Sigmoid colon (tissue), 7 donors: ENCODE measurements at places on chromosomes 7 and 10. TPM values are rescaled to one million over a fixed set of nuclear protein-coding genes. Genes with fewer than 3 reads are reported as not detected.

GRCh38 chr7:149776848-149777407 lies 3.5 kb upstream of the ZNF467 start:
- no peaks in the 10 kb centered on the region for H3K27me3 ChIP-seq
- H3K4me1 ChIP-seq = peaks cover 4% of the 10 kb centered on the region
- DNase-seq = no peak
- H3K36me3 ChIP-seq = no peaks in the 10 kb centered on the region
- H3K4me3 ChIP-seq = no peak overlapping the region

Gene PNLIPRP1
- 3.6 TPM for polyA plus RNA-seq

GRCh38 chr10:114087655-114088054 lies 44.0 kb downstream of the ADRB1 start:
- no peak overlapping the region for H3K27ac ChIP-seq
- H3K36me3 ChIP-seq = no peaks in the 10 kb centered on the region
- H3K4me1 ChIP-seq = no peaks in the 10 kb centered on the region
- no peak overlapping the region for H3K4me3 ChIP-seq
- DNase-seq = no peak

- no peak overlapping the region for H3K27ac ChIP-seq
- H3K4me3 ChIP-seq = no peak overlapping the region
- no peak for DNase-seq
- no peaks in the 10 kb centered on the region for H3K4me1 ChIP-seq
Observed at GRCh38 chr10:44339218-44339617, 45.7 kb downstream of the CXCL12 start.

Gene OPN1SW
- polyA plus RNA-seq = not detected

- H3K36me3 ChIP-seq = no peaks in the 10 kb centered on the region
- no peaks in the 10 kb centered on the region for H3K4me1 ChIP-seq
- DNase-seq = no peak
- H3K27me3 ChIP-seq = no peaks in the 10 kb centered on the region
- no peak overlapping the region for H3K27ac ChIP-seq
Observed at GRCh38 chr7:8988267-8988666, 554.9 kb downstream of the NXPH1 start.

- no peaks in the 10 kb centered on the region for H3K27me3 ChIP-seq
- H3K4me1 ChIP-seq = no peaks in the 10 kb centered on the region
- peak overlapping the region; percentile 72 for H3K27ac ChIP-seq
- H3K4me3 ChIP-seq = peak overlapping the region; percentile 51
Observed at GRCh38 chr7:105690325-105690945, 109.1 kb upstream of the EFCAB10 start.

Gene CDH23
- polyA plus RNA-seq = 1.8 TPM

Gene CRPPA
- polyA plus RNA-seq = 1.2 TPM

DNA sequence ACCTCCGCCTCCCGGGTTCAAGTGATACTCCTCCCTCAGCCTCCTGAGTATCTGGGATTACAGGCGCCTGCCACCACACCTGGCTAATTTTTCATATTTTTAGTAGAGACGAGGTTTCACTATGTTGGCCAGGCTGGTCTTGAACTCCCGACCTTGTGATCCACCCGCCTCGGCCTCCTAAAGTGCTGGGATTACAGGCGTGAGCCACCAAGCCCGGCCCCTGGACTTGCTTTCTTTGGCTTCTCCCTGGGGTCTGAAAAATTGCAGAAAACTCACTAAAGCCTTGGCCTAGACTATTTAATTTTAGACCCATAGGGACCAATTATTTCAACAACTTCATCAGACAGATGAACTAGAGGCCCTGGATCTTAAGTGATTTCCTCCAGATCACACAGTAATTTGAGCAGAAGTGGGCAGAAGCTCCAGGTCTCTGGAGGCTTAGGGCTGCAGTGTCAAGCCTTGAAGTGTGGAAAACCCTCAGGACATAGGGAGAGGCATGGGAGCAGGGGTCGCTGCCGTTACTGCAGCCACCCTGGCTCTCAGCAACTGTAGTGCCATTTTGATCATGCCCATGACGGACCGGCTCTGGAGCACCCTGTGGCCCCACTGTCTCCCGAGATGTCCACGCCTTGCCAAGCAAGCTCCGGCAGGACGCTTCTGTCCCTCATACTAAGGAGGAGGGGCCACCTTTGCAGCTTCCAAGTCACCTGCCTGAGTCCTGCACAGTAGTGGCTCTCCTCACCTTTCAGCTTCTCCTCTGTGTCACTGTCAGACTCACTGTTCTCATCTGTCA lies 72.4 kb downstream of the DENND2A start:
- peak overlapping the region; percentile 76 for H3K27ac ChIP-seq
- H3K36me3 ChIP-seq = peaks cover 5% of the 10 kb centered on the region
- DNase-seq = no peak
- no peak overlapping the region for H3K4me3 ChIP-seq
- peaks cover 18% of the 10 kb centered on the region for H3K4me1 ChIP-seq

DNA sequence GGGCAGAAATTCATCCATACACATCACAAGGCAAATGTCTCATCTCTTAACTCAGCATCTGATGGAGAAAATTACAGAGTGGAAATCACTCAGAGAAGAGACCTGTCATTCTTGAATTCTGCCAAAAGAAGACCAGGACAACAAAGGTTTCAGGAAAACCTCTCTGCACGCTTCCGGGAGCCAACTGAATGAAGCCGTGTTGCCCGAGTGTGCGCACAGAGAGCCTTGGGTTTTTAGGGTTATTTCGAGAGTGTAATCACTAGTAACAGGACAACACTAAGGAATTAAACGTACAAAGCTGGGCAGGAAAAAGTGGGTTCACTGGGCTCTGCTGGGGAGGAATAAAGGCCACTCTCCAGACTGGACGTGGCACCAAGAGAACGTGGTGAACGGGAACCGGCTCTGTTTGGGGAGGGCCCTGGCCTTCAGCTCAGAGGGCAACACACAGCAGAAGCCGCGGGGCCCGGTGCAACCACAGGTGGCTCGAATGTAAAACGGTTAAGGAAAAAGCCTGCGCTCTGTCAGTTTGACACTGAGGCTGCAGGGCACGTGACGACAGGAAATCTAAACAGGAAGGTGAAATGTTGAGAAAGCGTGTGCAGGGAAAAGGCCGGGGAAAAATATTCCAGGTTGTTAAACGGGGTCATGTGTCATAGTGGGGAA lies 331.5 kb downstream of the DNAJB6 start:
- no peaks in the 10 kb centered on the region for H3K27me3 ChIP-seq
- peaks cover 3% of the 10 kb centered on the region for H3K4me1 ChIP-seq
- no peak overlapping the region for H3K27ac ChIP-seq
- H3K4me3 ChIP-seq = no peak overlapping the region

- no peaks in the 10 kb centered on the region for H3K4me1 ChIP-seq
- H3K36me3 ChIP-seq = peaks cover 8% of the 10 kb centered on the region
- DNase-seq = no peak
- no peak overlapping the region for H3K4me3 ChIP-seq
- H3K27ac ChIP-seq = no peak overlapping the region
Observed at GRCh38 chr7:2151801-2152612, 80.7 kb downstream of the MAD1L1 start.

- H3K27ac ChIP-seq = no peak overlapping the region
- no peak overlapping the region for H3K4me3 ChIP-seq
- H3K36me3 ChIP-seq = no peaks in the 10 kb centered on the region
- H3K4me1 ChIP-seq = no peaks in the 10 kb centered on the region
Observed at GRCh38 chr7:133739817-133740216, 387.3 kb upstream of the LRGUK start.

GRCh38 chr10:69634759-69635425 lies 4.8 kb downstream of the FAM241B start:
- H3K4me3 ChIP-seq = no peak overlapping the region
- no peak overlapping the region for H3K27ac ChIP-seq

Gene WNT2
- polyA plus RNA-seq = not detected

Gene NME8
- polyA plus RNA-seq = not detected

Gene LRRC4
- 0.60 TPM for polyA plus RNA-seq

Gene MRC1
- 8.8 TPM for polyA plus RNA-seq

Gene ITIH5
- 1.6 TPM for polyA plus RNA-seq

DNA sequence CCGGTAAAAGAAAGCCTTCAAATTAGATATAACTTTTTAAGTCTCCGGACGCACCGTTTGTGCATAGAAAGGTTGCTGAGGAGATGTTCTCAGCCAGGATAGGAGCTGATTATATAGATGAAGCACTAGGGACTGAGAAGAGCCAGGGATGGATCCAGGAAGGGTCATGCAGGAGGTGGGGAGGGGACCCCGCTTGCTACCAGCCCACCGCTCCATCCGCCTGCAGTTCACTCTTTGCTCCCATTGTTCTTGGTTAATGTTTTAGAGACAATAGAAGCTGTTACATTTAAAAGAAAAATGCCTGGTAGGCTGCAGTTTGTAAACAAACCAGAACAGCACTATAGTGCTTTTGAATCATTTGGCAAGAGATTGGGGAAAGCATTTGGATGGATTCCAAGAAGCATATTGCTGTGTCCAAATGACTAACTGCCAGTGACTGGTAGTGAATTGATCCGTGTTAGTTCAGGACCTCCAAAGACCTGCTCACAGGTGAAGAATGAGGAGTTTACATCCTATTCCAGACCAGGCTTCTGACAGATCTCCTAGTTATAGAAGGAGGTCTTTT lies 175.9 kb upstream of the TAC1 start:
- no peak for DNase-seq
- no peaks in the 10 kb centered on the region for H3K36me3 ChIP-seq
- H3K4me3 ChIP-seq = no peak overlapping the region
- no peaks in the 10 kb centered on the region for H3K4me1 ChIP-seq

- H3K27me3 ChIP-seq = no peaks in the 10 kb centered on the region
- H3K36me3 ChIP-seq = no peaks in the 10 kb centered on the region
- no peaks in the 10 kb centered on the region for H3K4me1 ChIP-seq
- no peak overlapping the region for H3K27ac ChIP-seq
- no peak for DNase-seq
- no peak overlapping the region for H3K4me3 ChIP-seq
Observed at GRCh38 chr7:137655804-137656203, 191.0 kb downstream of the DGKI start.

Gene AKR1C8
- not detected for polyA plus RNA-seq

DNA sequence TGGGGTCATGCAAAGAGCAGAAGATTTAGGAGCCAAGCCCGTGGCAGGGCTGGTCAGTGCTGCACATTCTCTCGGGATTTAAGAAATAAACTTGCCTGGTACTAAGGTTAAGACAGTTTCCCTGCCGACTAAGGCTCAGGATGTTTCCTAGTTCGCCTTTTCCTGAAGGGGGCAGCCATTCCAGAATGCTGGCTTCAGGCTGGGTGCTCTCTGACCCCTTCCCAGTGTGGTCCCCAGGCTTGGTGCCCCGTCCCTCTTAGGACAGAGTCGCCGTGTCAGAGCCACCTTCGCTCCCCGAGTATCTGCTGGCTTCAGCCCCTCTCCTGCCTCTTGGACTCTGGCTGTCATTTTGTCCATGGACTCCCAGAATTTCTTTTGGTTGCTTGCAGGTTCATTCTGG lies 117.2 kb downstream of the ELFN1 start:
- no peak overlapping the region for H3K4me3 ChIP-seq
- no peak overlapping the region for H3K27ac ChIP-seq
- no peaks in the 10 kb centered on the region for H3K36me3 ChIP-seq
- DNase-seq = peak; percentile 21
- H3K27me3 ChIP-seq = no peaks in the 10 kb centered on the region
- H3K4me1 ChIP-seq = no peaks in the 10 kb centered on the region

- peaks cover 26% of the 10 kb centered on the region for H3K4me1 ChIP-seq
- H3K36me3 ChIP-seq = no peaks in the 10 kb centered on the region
- DNase-seq = peak; percentile 90
- H3K27ac ChIP-seq = no peak overlapping the region
- no peaks in the 10 kb centered on the region for H3K27me3 ChIP-seq
Observed at GRCh38 chr10:101014230-101014884, 14.7 kb downstream of the LZTS2 start.
